Activated gamma-delta T cell treated with anti-CD3 and anti-CD28 coated beads, Interleukin-2, amount 50 U/mL, for 16 hours (primary cell): ENCODE measurements at places on chromosomes 4 and X.

DNA sequence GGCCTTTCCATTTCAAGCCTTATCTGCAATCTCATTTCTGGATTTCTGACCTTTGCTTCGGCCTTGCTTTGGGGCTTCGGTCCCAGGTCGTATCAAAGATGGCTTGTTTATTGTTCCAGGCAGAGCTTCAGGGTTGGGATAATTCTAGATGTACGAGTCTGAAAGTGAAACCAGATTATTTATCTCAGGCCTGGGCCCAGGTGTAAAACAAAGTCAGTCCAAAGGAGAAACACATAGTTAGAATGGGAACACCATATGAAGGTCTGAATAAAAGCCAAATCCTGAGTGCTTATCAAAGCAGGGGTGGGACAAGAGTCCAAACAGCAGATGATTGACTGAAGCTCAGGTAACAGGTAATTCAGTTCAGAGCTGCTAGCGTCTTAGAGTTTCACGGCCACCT lies 17.1 kb downstream of the PRIMPOL start:
- no peak for DNase-seq

DNA sequence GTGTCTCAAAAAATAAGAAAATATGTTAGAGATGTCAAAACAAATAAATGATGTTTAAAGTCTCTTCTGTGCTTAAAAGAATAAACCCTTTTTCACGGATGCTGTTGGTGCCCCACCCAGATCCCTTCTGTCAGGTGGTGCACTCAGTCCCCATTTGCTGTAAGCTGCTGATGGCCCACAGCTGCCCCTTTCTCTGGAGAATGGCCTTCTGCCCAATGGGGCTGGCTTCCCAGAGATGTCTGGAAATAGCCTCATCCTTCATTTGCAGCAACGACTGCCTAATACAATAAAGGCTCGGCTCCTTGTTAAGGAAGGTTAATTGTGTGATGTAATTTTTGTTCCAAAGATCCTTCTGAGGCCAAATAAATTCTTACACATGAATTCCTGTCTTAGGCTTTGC lies 31.8 kb downstream of the ETNPPL start:
- no peak for DNase-seq

- no peak for DNase-seq
These were observed 106.3 kb downstream of the AFF1 start for GRCh38 chr4:87041141-87041540.

DNA sequence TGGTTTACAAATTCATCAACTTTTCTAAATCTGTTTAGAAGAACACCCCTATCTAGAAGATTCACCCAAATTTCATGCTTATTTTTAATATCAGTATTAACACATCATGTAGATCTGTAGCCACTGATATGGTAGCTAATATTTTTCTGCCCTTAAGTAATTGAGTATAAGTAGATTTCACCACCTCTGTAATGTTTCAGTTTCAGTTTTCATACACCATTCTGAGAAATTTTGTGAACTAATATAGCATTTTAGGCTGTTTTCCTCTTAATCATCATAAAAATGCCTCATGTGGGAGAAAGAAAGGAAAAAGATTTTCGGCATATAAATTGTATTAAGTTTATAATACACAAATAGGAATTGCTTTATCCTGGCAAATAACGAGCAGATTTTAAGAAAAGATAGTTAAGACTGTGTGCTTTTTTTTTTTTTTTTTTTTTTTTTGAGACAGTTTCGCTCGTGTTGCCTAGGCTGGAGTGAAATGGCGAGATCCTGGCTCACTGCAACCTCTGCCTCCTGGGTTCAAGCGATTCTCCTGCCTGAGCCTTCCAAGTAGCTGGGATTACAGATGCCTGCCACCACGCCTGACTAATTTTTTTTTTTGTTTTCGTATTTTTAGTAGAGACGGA lies 21.4 kb upstream of the RBPJ start:
- no peak for DNase-seq

DNA sequence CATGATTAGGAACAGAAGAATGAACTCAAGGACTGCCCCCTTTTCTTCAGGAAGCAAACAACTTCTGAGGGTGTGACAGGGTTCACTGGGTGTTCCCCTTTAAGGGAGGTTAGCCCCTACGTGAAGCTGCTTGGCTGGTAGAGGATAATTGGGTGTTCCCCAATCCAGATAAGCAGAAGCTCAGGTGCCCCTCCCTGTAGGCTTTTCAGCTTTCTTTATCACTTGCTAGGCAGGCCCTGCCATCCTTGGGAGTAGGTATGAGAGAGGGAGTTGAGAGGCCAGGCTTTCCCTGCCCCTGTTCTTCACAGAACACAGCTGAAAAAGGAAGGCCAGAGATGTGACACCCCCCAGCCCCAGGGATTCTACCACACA lies 44.2 kb downstream of the RTL9 start:
- DNase-seq = no peak

- DNase-seq = no peak
These were observed 150.4 kb upstream of the ARX start for GRCh38 chrX:25166145-25166544.

DNA sequence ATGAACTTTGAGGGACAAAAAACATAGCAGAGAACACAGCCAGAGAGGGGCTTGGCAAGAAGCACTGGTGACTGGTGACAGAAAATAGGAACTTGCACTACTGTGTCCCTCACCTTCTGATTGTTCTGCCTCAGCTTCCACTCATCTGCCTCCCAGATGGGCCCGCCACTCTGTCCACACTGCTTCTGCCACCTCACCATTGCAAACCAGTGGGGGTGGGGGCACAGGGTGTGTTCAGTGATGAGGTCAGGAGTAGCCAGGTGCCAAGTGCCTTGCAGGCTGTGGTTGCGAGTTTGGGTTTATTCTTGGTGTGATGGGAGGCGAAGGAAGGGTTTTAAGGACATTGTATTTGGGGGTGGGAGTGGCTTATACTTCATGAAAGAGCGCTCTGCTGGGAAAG lies 9.1 kb upstream of the UBA1 start:
- DNase-seq = no peak
